ENCODE measurements at places on chromosomes 3 and 15. TPM values are rescaled to one million over a fixed set of nuclear protein-coding genes. Genes with fewer than 3 reads are reported as not detected.

- DNase-seq = no peak
- H3K27ac ChIP-seq = no peak overlapping the region
- H3K4me3 ChIP-seq = no peak overlapping the region
- no peaks in the 10 kb centered on the region for H3K27me3 ChIP-seq
- H3K36me3 ChIP-seq = no peaks in the 10 kb centered on the region
- peaks cover 14% of the 10 kb centered on the region for H3K4me1 ChIP-seq
Measured at GRCh38 chr3:128730471-128730870, 4.5 kb downstream of the RAB7A start.

DNA sequence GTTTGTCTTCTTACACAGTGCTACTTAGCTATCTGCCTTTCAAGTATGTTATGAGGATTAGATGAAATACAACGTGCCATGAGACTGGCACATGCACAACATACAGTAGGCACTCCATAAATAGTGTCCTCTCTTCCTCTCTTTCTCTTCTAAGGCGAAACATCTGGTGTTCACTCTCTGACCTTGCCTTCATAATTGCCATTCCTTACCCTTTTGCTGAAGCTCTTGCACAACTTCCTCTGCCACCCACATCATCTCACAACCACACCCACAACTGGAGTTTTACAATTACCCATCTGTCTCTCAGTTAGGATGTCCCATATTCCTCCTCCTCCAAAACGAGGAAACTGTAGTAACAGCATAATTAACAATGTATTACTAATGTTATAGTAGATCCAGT is 26.4 kb upstream of the ACP3 start:
- H3K4me1 ChIP-seq = no peaks in the 10 kb centered on the region
- H3K27ac ChIP-seq = no peak overlapping the region
- no peak for DNase-seq
- no peaks in the 10 kb centered on the region for H3K27me3 ChIP-seq

Gene SCAMP5
- total RNA-seq = 24.9 TPM

DNA sequence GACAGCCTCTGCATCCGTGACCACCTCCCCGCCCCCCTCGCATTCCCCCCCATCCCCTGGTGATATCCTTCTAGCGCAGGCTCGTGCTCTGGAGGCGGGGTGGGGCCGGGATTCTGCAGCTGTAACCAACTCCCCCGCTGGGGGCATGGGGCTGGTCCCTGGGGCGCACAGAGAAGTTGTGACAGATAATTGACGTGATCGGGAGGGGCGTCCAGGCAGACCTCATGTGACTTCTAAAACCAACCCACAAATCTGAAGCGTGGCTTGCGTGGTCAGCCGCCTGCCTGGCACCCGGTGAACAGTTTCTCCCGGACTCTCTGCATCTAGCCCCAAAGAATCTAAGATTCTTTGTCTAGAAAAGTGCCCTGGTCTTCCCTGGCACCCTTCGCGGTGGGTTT is 100.6 kb upstream of the IGF1R start:
- H3K36me3 ChIP-seq = no peaks in the 10 kb centered on the region
- H3K4me1 ChIP-seq = no peaks in the 10 kb centered on the region
- H3K4me3 ChIP-seq = peak overlapping the region; percentile 32
- H3K27me3 ChIP-seq = peaks cover 9% of the 10 kb centered on the region

DNA sequence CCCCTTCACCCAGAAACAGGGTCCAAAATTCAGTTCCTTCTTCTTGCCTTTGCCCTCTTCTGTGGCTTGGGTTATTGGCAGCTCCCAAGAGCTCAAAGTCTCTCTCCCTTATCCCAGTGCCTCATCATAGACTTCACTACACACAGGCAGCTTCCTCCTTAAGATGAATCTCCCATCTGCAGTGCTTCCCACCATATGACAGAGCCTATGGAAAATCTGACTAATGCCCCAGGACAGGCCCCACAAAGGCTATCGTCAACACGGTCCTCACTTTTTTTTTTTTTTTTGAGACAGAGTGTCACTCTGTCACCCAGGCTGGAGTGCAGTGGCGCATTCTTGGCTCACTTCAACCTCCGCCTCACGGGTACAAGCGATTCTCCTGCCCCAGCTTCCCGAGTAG is 194.1 kb downstream of the MEX3B start:
- no peak overlapping the region for H3K4me3 ChIP-seq
- H3K27me3 ChIP-seq = no peaks in the 10 kb centered on the region
- H3K36me3 ChIP-seq = no peaks in the 10 kb centered on the region
- DNase-seq = no peak

DNA sequence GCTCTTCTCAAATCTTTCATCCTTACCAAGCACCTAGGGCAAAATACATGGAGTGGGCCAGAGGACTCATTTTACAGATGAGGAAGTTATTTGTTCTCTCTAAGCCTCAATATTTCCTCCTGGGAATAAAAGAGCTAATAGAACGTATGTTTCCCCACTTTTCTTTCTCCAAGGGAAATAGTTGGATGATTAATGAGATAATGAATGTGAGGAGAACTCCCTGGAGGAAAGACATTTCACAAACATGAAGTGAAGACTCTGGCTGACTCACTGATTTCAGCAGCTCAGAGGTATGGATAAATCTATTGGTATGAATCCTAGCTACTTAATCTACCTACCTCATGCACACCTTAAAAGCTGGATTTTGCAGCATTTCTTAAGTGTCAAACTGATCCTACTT is 98.4 kb downstream of the ECT2 start:
- no peak overlapping the region for H3K27ac ChIP-seq
- no peaks in the 10 kb centered on the region for H3K4me1 ChIP-seq
- H3K27me3 ChIP-seq = no peaks in the 10 kb centered on the region
- H3K36me3 ChIP-seq = no peaks in the 10 kb centered on the region
- H3K4me3 ChIP-seq = no peak overlapping the region

- H3K36me3 ChIP-seq = no peaks in the 10 kb centered on the region
- DNase-seq = no peak
- H3K4me3 ChIP-seq = no peak overlapping the region
Measured at GRCh38 chr3:102174312-102174712, 260.5 kb upstream of the ZPLD1 start.

Gene FBXW12
- total RNA-seq = not detected

Gene ITIH1
- not detected for total RNA-seq

DNA sequence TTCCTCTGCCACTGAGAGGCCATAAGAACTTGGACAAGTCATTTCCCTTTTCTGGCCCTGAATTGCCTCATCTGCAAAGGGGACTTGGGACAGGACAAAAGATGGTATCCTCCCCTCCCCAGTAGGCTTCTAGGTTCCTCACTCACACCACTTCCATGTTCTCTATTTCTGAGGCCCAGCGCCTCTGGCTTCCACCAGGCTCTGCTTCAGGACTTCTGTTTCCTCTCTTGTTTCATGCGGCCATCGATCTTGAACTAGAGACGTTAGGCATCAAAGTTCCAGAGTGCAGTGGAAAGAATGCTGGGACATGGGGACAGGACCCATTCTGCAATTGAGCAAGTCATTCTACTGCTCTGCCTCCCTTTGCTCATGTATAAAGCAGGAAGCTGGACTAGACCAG is 1.7 kb downstream of the TM4SF4 start:
- no peak overlapping the region for H3K27ac ChIP-seq
- H3K4me3 ChIP-seq = no peak overlapping the region
- H3K27me3 ChIP-seq = no peaks in the 10 kb centered on the region

Gene C3orf22
- total RNA-seq = not detected

DNA sequence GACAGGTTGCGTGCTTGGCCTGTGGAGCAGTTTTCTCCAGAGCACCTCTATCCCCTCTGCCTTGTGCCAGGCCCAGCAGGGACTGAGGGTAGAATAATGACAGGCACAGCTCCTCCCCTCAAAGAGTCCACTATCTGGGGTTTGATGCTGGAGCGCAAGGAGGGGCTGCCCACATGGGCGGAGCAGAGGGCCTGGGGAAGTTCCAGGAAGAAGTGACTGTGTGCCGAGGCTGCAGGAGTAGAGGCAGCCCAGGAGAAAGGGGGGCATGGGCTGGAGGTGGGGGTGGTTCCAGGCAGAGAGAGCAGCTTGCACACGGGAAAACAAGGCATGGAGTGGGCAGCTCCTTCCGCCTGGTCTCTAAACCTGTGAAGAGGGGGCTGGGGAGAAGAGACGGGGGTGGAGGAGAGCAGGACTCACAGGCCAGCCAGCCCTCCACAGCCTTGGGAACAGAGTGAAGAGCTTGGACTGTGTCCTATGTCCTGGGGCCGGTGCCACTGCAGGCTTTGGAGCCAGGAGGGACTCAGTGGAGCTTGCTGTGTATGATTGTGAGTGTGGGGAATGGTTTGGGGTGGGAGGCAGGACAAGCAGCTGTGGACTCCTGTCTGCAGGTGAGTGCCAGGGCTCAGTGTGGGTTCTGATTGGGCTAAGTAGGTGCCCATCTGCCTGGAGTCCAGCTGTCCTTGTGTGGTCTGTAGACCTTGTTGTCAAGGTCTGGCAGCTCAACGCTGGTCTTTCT is 48.1 kb downstream of the APBA2 start:
- H3K4me1 ChIP-seq = no peaks in the 10 kb centered on the region
- no peak for DNase-seq
- H3K36me3 ChIP-seq = no peaks in the 10 kb centered on the region
- H3K27me3 ChIP-seq = no peaks in the 10 kb centered on the region
- no peak overlapping the region for H3K27ac ChIP-seq
- no peak overlapping the region for H3K4me3 ChIP-seq

Gene ZNF860
- total RNA-seq = 1.5 TPM

DNA sequence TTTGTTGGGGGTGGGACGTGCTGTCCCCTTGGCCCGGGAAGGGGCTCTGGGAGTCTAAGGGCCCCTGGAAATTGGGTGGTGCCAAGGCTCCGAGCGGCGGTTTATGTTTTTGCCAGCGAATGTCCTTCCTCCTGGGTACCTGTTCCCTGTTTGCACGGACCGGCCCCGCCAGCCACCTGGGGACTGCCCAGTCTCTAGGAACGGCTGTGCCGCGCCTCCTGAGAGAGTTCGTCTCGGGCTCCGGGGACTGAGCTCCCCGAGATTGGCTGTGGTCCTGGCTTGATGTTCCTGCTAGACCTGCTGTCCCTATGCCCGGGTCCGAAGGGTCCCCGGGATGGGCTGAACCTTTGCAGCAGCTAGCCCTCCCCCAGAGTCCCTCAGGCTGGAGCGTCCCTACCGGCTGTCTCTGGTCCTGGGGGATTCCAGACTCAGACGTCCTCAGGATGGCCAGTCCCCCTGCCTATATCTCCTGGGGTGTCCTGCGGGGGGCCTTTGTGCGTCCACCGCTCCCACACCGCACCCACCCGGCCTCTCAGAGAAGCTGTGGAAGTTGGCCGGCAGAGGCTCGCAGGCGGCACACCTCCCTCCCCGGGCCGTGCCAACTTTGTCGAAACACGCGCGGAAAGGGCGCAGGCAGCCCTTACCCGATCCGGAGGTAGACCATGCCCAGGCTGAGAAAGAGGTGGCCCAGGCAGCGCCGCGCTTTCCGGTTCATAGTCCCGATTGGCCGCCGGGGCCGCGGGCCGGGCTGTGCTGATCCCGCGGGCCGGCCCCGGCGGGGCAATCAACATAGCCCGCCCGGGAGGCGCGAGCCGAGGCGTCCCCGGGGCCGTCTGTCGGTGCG is 547 bp downstream of the WNT7A start:
- H3K27ac ChIP-seq = no peak overlapping the region
- no peak for DNase-seq
- H3K4me1 ChIP-seq = peaks cover 10% of the 10 kb centered on the region

- no peak for DNase-seq
- no peaks in the 10 kb centered on the region for H3K4me1 ChIP-seq
- no peaks in the 10 kb centered on the region for H3K36me3 ChIP-seq
- H3K27me3 ChIP-seq = no peaks in the 10 kb centered on the region
Measured at GRCh38 chr3:36302626-36303025, 77.7 kb upstream of the STAC start.

- H3K4me1 ChIP-seq = no peaks in the 10 kb centered on the region
- H3K4me3 ChIP-seq = no peak overlapping the region
- no peak for DNase-seq
- no peaks in the 10 kb centered on the region for H3K36me3 ChIP-seq
- H3K27ac ChIP-seq = no peak overlapping the region
- no peaks in the 10 kb centered on the region for H3K27me3 ChIP-seq
Measured at GRCh38 chr15:25469377-25469776, 30.6 kb upstream of the UBE3A start.

- H3K4me1 ChIP-seq = no peaks in the 10 kb centered on the region
- no peak overlapping the region for H3K27ac ChIP-seq
- DNase-seq = no peak
- no peaks in the 10 kb centered on the region for H3K36me3 ChIP-seq
- no peak overlapping the region for H3K4me3 ChIP-seq
Measured at GRCh38 chr3:95120921-95121320, 1058.1 kb downstream of the NSUN3 start.

Gene RASGRP1
- 0.96 TPM for total RNA-seq

GRCh38 chr3:172541945-172542488 is 18.8 kb upstream of the TNFSF10 start:
- H3K36me3 ChIP-seq = no peaks in the 10 kb centered on the region
- peak overlapping the region; percentile 7 for H3K27ac ChIP-seq
- DNase-seq = no peak
- peaks cover 10% of the 10 kb centered on the region for H3K4me1 ChIP-seq
- no peak overlapping the region for H3K4me3 ChIP-seq

- no peak for DNase-seq
- H3K4me3 ChIP-seq = no peak overlapping the region
- H3K27ac ChIP-seq = no peak overlapping the region
Measured at GRCh38 chr15:64828985-64829384, 3.5 kb upstream of the PIF1 start.

DNA sequence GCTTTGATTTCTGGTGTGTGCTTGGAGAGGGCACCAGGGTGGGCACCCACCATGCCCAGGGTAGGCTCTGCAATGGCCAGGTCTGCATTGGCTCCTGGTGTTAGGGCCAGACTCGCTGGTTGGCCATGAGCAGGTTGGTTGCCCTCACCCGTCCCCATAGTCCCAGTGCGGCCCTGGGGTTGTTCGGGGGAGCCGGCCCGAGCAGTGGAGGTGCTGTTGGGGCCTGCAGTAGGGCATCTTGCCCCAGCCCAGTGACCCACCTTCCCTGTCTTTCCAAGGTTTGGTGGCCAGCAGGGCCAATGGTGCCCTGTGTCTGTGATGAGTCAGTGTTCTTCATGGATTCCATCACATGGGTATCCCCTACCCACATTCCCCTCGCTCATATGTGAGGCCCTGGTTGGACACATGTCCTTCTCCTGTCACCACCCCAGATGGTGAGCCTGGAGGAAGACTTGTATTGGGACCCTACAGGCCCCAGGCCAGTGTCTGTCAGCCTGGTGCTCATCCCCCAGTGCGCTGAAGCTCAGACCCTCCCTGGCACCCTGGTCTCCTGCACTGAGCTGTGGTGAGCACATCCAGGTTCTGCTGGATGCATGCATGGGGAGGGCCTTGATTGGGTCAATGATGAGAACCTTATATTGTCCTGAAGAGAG is 190.1 kb downstream of the UBE3A start:
- H3K27me3 ChIP-seq = no peaks in the 10 kb centered on the region
- no peaks in the 10 kb centered on the region for H3K4me1 ChIP-seq
- no peaks in the 10 kb centered on the region for H3K36me3 ChIP-seq
- no peak overlapping the region for H3K27ac ChIP-seq

Gene CYP8B1
- 0.20 TPM for total RNA-seq

Gene RTP3
- not detected for total RNA-seq

Gene IQCF5
- total RNA-seq = not detected

DNA sequence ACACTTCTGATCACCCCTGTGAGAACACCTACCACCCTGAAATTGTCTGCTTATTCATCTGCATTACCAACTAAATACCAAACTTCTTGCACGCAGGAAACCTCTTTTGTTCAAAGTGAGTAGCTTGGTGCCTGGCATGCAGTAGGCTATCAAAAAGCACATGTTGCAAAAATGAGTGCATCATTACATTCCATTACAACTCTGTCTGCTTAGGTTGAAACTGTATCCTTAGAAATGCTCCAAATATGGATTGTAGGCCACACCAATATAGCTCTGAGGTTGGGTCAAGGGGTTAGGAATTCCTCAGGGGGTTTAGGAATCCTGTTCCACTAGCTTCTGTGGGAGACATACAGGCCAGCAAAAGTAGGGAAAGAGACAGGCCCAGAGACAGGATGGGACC is 107.2 kb downstream of the THRB start:
- no peak overlapping the region for H3K27ac ChIP-seq
- peaks cover 17% of the 10 kb centered on the region for H3K4me1 ChIP-seq
- no peaks in the 10 kb centered on the region for H3K36me3 ChIP-seq
- H3K27me3 ChIP-seq = no peaks in the 10 kb centered on the region

Data from colonic mucosa (tissue), 4 donors.